Effector memory CD8-positive, alpha-beta T cell (primary cell): ENCODE measurements at places on chromosomes 6 and 20.

DNA sequence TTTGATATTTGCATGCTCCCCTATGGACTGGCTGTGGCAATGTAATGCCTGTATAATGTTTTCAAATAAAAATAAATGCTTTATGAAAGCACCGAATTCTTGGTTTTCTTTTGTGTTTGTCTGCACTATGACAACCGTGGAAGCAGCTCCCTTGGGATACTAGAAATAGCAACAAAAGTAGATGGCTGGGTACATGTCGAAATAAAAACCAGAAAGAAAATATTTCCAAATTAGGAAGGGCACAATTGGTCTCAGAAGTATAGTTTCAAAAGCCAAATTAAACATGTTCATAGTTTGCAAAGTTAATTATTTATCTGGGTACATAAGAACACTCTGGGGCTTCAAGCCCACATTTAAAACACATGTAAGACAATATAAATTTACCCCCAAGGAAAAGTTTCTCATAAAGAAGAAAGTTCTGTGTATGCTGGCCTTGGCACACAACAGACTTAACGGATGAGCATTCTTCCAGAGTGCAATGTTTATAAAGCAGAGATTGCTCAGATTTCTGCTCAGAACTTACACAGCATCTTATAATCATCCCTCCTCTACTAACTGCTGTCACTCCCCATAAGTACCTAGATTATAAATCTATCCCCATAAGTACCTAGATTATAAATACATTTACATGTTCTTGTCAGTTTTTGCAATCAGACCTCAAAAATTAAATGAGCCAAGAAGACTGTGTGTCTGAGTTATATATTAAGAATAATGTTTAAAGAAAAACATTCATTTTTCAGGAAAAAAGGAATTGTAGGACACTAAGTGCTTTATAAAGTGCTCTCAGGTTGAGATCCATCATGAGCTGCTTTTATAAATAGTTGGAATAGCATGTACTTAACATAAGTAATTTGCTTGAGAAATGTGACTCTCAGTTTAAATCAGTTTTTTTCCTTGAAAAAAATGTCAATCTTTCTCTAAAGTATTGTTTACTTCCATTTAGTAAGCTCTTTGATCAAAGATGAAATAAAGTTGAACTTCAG, 230.2 kb upstream of the PLN start:
- DNase-seq = no peak

- no peak for DNase-seq
Observed at GRCh38 chr6:34949636-34950035, 60.6 kb downstream of the ANKS1A start.

DNA sequence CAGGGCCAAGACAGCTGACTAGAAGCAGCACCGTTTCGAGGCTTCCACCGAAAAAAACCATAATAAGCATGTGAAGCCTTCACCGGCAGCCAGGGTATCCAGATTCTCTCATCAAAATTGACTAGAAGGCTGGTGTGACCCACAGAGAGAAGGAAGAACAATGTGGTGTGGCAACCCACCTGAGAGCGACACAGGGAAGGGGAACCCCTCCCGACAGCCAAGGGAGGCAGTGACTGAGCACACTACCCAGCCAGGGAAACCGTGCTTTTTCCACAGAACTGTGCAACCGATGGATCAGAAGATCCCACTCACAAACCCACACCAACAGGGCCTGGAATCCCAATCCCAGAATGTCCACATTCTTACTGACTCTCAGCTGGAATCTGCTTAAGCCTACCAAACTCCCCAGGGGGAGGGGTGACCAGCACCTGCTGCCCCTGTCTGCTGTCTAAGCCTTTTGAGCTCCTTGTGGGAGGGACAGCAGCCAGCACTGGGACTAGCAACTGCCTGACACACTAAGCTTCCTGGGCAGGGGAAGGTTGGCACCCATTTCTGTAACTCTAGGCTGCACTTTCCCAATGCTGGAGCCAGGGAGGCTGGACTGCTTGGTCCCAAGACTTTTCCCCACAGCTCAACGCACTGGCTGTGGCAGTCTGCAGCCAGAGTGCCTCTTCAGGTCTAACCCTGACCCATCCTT, 231.9 kb upstream of the FAM83B start:
- no peak for DNase-seq

- no peak for DNase-seq
Observed at GRCh38 chr6:169841907-169842606, 90.6 kb downstream of the ERMARD start.

DNA sequence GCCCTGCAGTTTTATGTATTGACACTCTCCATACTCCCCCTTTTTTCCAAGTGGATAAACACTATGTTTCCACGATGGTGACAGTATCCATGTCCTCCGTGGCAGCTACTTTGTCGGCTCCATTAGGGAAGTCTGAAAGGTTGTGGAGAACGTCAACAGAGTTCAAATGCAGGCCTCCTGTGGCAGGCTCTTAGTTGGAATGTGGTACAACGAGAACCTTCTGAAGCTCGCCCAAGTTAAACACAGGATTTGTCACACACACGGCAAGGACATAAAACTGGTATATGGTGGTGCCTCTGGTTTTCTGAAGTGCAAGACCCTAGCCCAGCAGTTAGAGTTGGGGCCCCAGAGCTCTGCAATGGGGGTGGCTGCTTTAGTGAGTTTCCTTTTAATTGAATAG, 187.0 kb upstream of the TAB2 start:
- DNase-seq = no peak

GRCh38 chr20:38563802-38564431, 17.1 kb upstream of the ADIG start:
- DNase-seq = no peak

- DNase-seq = peak; percentile 2
Observed at GRCh38 chr6:111536910-111537527, 54.0 kb upstream of the REV3L start.

DNA sequence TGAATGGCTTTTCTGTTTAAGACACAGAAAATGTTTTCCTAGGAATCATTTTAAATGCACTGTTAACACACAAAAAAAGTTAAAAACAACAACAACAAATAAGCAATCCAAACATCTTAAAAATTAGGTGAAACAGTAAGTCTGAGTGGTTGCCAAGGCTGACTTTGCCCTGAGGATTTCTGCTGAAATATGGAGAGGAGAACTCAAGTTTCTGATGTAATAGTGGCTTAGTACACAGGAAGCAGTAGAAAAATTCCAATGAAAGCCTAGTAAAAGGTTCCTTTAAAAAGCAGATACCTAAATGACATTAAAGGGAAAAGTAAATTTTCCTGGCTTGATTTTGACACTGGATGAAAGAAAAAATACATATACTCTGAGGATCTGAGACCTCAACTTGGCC, 184.2 kb downstream of the EPM2A start:
- no peak for DNase-seq

GRCh38 chr6:87174078-87174579, 18.8 kb downstream of the ZNF292 start:
- DNase-seq = no peak

GRCh38 chr6:12557765-12558164, 158.8 kb upstream of the PHACTR1 start:
- no peak for DNase-seq

GRCh38 chr20:1623501-1624205, 3.8 kb upstream of the SIRPB1 start:
- no peak for DNase-seq

GRCh38 chr6:25956226-25956625, 6.4 kb upstream of the TRIM38 start:
- no peak for DNase-seq

DNA sequence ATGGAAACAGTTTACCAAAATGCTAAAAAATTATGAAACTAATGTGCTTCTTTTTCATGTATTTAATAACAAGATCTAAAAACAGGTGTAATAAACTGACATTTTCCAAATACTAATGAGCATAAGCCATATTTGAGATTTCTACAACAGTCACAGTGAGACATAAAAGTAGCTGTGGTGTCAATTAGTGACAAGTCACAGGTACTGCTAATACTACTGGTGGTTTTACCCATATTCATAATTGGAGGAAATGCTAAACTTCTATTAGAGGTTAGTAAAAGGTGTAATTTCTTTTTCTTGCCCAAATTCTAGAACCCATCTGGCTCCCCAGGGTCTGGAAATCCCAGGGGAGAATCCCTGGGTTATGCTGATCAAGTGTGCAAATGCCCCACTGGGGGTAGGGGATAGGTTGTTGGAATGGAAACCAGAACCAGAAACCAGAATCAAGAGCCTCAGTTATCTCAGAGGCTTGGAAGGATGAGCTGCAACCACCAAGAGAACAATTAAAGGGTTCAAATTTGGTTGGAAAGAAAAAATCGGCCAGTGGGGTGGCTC, 7.1 kb upstream of the GTF2H4 start:
- no peak for DNase-seq

GRCh38 chr6:13427801-13428582, 59.4 kb downstream of the GFOD1 start:
- peak; percentile 68 for DNase-seq

GRCh38 chr6:142074516-142074915, 58.2 kb upstream of the GJE1 start:
- DNase-seq = no peak

DNA sequence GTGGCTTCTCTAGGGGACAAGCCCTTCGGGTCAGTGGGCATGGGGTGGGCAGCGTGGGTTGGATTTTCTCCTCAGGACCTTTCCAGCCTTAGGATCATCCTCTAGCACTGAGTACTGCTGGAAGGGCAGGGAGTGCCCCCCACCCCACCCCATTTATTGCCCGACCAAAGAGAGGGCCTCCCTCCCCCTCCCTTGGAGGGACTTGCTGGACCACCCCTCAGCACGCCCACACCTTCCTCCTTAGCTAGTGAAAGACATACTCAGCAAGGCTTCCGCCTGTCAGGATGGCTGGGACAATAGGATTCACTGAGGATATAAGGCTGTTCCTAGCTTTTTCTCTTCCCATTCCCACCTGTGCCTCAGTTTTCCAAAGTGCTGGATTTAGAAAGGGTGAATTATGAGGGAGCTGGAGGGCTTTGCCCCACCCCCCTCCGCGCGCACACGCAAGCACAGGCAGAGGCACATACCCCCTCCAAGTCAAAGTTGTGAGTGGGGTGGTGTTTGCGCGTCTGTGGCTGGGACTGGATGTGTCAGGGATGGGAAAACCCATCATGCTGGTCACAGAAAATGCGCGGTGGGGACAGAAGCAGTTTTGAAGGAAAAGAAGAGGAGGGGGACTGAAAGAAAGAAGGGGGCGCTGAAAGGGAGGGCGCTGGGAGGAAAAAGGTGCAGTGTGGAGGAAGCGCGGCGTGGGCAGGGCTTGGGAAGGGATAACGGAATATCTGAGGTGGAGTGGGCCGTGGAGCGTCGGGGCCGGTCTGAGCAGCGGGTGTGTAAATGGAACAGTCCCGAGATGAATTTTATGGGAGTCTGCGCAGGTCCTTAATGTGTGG, 693 bp upstream of the SLC29A1 start:
- DNase-seq = no peak

DNA sequence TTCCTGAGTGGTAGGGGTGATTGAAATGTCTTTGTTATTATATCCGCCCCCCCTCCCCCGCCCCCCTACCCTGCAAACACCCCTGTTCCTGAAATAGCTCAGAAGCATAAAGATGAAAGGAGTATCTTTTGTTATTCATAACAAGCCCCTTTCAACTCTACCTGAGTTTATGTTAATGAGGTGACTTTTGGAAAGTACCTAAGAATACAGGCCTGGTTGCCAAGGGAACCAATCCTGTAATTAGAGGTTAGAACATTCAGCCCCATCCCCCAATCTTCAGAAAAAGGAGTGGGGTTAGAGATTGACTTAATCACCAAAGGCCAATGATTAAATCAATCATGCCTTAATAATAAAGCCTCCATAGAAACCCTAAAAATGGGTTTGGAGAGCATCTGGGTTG, 979.2 kb upstream of the GJE1 start:
- no peak for DNase-seq

DNA sequence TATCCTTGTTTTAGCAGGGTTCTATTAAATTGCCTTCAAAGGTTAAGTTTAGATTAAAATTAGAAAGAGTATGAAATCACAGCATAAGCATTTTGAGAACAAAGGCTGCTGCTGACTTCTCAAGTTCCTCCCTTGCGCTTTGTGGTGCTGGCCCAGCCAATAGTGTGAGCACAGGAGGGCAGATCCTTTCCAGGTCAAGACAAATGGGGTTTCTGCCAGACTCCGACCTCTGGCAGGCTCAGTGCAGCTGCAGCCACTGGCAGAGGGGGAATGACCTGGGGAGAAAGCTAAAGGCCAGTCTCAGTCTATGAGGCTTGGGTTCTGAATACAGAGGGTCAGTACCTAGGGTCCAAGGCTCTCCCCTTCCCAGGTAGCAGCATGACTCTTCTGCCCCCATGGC, 27.0 kb downstream of the CLIC5 start:
- no peak for DNase-seq

GRCh38 chr6:88311561-88311960, 145.4 kb upstream of the CNR1 start:
- no peak for DNase-seq

- no peak for DNase-seq
Observed at GRCh38 chr6:46756469-46757213, 9.9 kb downstream of the ANKRD66 start.

DNA sequence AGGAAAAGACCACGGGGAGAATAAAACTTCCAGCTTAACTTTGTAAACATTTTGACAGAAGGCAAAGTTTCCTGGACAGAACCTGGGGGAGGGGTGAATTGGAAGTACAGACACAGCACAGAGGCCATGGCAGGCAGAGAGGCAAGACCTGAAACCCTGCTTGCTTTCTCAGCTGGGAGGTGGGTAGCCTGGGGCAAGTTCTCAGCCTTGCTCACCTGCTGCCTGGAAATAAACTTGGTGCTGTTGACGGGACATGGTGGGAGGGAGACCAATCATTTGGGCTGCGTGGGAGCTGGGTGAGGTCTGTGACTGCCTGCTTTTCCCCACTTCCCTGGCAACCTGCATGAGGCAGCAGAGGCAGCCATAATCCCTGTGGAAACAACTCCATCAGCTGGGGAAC, 221.3 kb downstream of the MOXD1 start:
- no peak for DNase-seq
